ENCODE measurements at places on chromosomes 12 and 14. TPM values are rescaled to one million over a fixed set of nuclear protein-coding genes. Genes with fewer than 3 reads are reported as not detected.

Gene KLHL33
- total RNA-seq = 0.03 TPM

Gene PSME1
- total RNA-seq = 96.2 TPM

Gene CLEC1A
- not detected for total RNA-seq

Gene ADAM20
- 2.4 TPM for total RNA-seq

Gene SLC22A17
- 31.1 TPM for total RNA-seq

Gene TC2N
- 0.26 TPM for total RNA-seq

Gene PLEKHD1
- total RNA-seq = 0.07 TPM

Gene TMEM63C
- 0.17 TPM for total RNA-seq

Gene ETFBKMT
- 3.3 TPM for total RNA-seq

Gene DDX11
- total RNA-seq = 5.6 TPM

Gene MYBPC1
- total RNA-seq = not detected

Gene SYNDIG1L
- total RNA-seq = under 0.01 TPM

Gene RNF212B
- not detected for total RNA-seq

Data from smooth muscle cell of the pulmonary artery (primary cell).